ENCODE measurements at places on chromosomes 7 and 10. TPM values are rescaled to one million over a fixed set of nuclear protein-coding genes. Genes with fewer than 3 reads are reported as not detected.
A peak's percentile ranks its signal among the peaks of the same experiment; 100 is the strongest.

- no peaks in the 10 kb centered on the region for H3K36me3 ChIP-seq
- no peaks in the 10 kb centered on the region for H3K27me3 ChIP-seq
- H3K4me1 ChIP-seq = no peaks in the 10 kb centered on the region
- H3K4me3 ChIP-seq = no peak overlapping the region
These were observed 100.3 kb upstream of the C10orf90 start for GRCh38 chr10:126770809-126771208.

- DNase-seq = no peak
- H3K36me3 ChIP-seq = no peaks in the 10 kb centered on the region
- no peaks in the 10 kb centered on the region for H3K27me3 ChIP-seq
- no peak overlapping the region for H3K4me3 ChIP-seq
- H3K4me1 ChIP-seq = no peaks in the 10 kb centered on the region
These were observed 1308.2 kb downstream of the GATA3 start for GRCh38 chr10:9362721-9363120.

- peak overlapping the region; percentile 86 for H3K4me3 ChIP-seq
- H3K36me3 ChIP-seq = no peaks in the 10 kb centered on the region
- H3K27me3 ChIP-seq = peaks cover 32% of the 10 kb centered on the region
- peak; percentile 90 for DNase-seq
- no peak overlapping the region for H3K27ac ChIP-seq
These were observed 881 bp downstream of the C10orf67 start for GRCh38 chr10:23343591-23344240.

GRCh38 chr7:14698239-14698638 is 204.3 kb downstream of the DGKB start:
- no peak for DNase-seq
- H3K4me1 ChIP-seq = no peaks in the 10 kb centered on the region
- H3K27me3 ChIP-seq = no peaks in the 10 kb centered on the region
- no peak overlapping the region for H3K27ac ChIP-seq
- H3K36me3 ChIP-seq = no peaks in the 10 kb centered on the region

GRCh38 chr7:131781-132482 is 60.4 kb upstream of the FAM20C start:
- H3K4me3 ChIP-seq = no peak overlapping the region
- H3K36me3 ChIP-seq = no peaks in the 10 kb centered on the region
- H3K27me3 ChIP-seq = no peaks in the 10 kb centered on the region
- no peak for DNase-seq

DNA sequence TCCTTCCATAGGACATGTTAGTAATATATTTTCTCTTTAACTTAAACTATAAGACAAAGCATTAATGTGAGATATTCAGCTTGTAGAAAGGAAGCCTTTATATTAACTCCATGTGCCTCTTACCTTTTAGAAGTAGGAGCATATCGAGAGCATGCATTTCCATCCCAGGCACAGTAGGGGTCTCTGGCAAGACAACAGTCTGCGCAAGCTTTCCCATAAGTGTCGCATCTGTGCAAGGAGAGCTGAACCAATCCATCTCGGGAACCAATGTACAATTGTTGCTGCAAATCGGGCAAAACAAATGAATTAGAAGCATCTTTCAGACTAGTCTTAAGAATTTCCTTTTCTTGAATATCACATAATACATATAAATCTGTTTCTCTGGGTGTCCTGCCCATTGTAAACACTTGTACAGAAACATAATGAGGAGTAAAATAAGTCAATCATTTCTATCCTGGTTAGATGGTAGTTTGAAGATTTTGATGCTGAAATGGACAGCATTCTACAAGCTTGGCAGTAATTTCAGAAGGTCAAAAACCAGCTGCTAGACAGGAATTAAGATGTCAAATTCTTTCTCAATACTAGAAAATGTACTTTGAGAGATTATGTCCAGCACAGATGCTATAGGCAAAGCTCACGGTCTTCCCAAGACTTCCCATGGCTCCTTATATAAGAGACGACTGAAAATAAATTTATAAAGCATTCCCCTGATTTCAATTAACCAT is 171.8 kb downstream of the SEMA3D start:
- no peaks in the 10 kb centered on the region for H3K27me3 ChIP-seq
- DNase-seq = peak; percentile 17
- H3K4me1 ChIP-seq = peaks cover 16% of the 10 kb centered on the region
- no peak overlapping the region for H3K27ac ChIP-seq
- no peak overlapping the region for H3K4me3 ChIP-seq
- no peaks in the 10 kb centered on the region for H3K36me3 ChIP-seq

DNA sequence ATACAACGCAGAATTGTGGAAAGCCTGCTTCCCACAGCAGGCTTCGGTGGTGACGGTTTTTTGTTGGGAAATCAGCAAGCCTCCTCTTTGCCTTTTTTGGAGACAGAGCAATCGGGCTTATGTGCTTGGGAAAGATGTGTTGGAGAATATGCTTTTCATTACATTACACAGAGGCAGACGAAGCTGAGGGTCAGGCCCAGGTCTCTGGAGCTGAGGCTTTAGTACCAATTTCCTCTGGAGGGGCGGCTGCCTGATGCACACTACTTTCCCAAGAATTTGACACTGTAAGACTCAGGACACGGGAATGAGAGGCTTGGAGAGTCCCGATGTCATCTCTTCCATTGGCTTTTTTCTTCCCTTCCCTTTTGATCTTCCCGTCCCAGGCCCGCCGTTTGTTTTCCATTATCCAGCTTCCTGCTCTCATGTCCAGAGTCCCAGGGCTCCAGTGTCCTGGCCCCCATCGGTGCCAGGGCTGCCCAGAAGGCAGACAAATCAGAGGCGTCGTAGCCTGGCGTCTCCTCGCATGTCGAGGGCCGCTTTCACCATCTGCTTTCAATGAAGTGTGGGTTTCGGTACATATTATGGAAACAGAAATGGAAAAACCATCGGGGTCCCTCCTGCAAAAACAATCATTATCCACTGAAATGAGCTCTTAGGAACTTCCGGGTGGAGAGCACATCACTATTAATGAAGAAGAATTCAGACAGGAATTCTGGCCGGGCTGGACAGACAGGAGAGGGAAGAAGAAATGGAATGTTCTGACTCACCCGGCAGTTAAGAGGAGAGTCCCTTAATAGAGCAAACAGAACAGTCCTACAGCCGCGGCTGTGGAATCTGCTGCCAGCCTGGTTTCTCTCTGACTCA is 123.0 kb upstream of the JCAD start:
- no peaks in the 10 kb centered on the region for H3K27me3 ChIP-seq
- no peak overlapping the region for H3K4me3 ChIP-seq
- H3K27ac ChIP-seq = no peak overlapping the region
- no peaks in the 10 kb centered on the region for H3K4me1 ChIP-seq
- no peak for DNase-seq

DNA sequence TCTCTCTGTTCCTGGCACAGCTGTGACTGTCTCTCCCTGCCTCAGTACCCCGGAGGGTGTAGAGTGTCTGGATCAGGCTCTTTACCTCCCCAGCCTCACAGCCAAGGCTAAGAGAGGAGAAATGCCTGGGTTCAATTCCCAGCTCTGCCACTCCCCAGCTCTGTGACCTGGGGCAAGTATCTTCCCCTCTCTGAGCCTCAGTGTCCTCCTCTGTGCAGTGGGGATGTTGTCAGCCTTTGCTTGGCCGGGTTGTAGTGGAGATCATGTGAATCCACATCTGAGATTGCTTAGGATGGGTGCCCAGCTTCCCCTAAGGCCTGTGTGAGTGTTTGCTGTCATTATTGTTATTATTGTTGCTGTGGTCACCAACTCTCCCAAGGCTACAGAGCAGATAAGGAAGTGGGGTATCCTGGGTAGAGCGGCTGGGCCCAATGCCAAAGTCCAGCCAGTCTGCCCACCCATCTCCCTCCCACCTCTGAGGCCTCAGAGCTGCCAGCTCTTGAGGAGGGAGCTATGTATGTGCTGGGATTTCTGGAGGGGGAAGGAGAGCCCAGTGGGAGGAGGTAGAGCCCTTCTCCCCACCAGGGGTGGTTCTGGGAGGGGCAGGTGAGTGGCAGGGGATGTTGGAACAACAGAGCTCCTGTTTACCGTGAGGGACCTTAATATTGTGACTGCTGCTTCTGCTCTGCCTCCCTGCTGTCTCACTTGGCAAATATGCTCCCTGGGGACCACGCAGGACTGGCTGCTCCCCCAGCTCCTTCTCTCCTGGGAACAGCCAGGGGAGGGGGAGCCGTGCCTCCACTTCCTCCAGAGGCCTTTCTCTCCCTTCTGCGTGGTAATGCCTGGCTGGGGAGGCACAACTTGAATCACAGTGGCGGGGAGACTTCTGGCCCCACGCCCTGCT is 170.5 kb downstream of the RPS24 start:
- H3K36me3 ChIP-seq = no peaks in the 10 kb centered on the region
- no peak overlapping the region for H3K27ac ChIP-seq
- H3K4me3 ChIP-seq = no peak overlapping the region
- peaks cover 6% of the 10 kb centered on the region for H3K4me1 ChIP-seq

The FKBP6 gene
- polyA plus RNA-seq = 0.15 TPM

The OR2A42 gene
- polyA plus RNA-seq = 2.1 TPM

The PDE6C gene
- polyA plus RNA-seq = 0.06 TPM

The IGFBP1 gene
- not detected for polyA plus RNA-seq

The UCMA gene
- polyA plus RNA-seq = 18.7 TPM
